Muscle of leg (tissue), 16 donors: ENCODE measurements at places on chromosomes 3 and 15. TPM values are rescaled to one million over a fixed set of nuclear protein-coding genes. Genes with fewer than 3 reads are reported as not detected.

The CDCP1 gene
- 0.04 TPM for total RNA-seq

The ZNF662 gene
- total RNA-seq, result 13.0 TPM

The CASR gene
- not detected for total RNA-seq

The IGDCC3 gene
- 1.8 TPM for total RNA-seq

The TRIM59 gene
- total RNA-seq, result 10.7 TPM

The KATNBL1 gene
- total RNA-seq, result 113 TPM

The HOMER2 gene
- 27.0 TPM for total RNA-seq

DNA sequence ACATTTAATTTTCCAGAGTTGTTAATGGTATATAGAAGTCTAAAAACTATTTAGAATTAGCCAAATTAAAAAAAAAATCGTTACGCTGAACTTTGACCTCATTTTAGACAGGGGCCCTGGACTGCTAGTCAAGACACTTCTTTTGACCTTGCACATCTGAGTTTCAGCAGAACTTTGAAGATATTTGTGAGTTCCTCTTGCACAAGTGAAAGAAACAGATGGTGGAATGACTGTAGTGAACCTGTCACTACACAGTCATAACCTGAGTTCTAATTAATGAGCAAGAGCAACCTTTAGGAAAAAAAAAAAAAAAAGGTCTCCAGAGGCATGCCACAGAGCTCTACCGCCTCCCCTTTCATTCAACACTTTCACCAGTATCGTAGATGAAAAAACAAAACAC is 5.3 kb downstream of the MYO5C start:
- H3K27ac ChIP-seq, result no peak overlapping the region
- H3K27me3 ChIP-seq, result peaks cover 10% of the 10 kb centered on the region
- H3K4me1 ChIP-seq, result peaks cover 14% of the 10 kb centered on the region
- DNase-seq, result no peak
- no peaks in the 10 kb centered on the region for H3K36me3 ChIP-seq

DNA sequence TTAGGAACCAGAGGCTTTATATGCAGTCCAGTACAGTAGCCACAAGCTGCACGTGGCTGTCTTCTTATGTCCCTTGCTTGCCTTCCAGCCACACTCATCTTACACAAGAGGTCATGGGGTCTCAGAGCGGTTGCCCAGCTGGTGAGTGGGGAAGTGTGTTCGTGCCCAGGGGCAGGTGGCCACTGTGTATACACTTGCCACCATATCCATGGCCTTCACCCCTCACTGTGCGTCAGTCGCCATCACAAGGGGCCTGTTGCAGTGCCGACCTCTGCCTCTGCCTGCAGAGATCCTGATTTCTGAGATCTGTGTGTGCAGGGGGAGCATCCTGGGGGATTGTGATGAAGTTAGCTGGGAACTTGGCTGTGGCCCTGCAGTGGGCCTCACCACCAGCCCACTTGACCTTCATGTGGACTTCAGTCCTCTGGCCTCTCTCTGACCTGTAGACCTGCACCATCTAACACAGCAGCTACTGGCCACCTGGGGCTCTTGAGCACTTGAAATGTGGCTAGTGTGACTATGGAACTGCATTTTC is 43.1 kb upstream of the SACM1L start:
- peak overlapping the region; percentile 31 for H3K27ac ChIP-seq
- peaks cover 18% of the 10 kb centered on the region for H3K36me3 ChIP-seq
- peaks cover 18% of the 10 kb centered on the region for H3K4me1 ChIP-seq

DNA sequence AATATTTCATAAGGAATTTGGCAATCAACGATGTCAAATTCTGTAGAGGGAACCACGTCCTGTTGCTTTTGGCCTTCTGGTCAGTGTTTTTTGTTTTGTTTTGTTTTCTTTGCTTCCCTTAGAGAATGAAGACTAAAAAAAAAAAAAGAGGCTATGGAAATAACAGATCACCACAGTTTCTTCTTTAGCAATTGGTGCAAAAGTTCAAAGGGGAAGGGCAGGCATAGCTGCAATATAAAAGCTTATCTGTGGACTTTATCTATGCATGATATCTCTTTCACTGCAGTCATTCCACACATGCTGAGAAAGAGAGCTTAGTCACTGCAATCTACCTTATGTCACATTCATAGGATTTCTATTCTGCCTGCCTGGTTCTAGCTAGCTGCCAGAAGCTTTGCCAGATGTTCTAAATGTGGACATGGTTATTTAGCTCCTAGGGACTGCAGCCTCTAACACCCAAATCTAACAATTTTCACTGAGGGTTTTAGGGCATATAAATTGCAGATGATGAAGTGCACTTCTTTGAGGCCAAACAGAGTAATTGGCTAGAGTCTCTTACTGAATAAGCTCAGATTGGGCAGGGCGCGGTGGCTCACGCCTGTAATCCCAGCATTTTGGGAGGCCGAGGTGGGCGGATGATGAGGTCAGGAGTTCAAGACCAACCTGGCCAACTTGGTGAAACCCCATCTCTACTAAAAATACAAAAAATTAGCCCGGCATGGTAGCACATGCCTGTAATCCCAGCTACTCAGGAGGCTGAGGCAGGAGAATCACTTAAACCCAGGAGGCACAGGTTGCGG is 637.2 kb downstream of the NTRK3 start:
- H3K4me1 ChIP-seq, result peaks cover 4% of the 10 kb centered on the region
- H3K27me3 ChIP-seq, result no peaks in the 10 kb centered on the region
- no peak overlapping the region for H3K4me3 ChIP-seq
- H3K36me3 ChIP-seq, result no peaks in the 10 kb centered on the region
- peak; percentile 88 for DNase-seq
- H3K27ac ChIP-seq, result peak overlapping the region; percentile 63

- no peaks in the 10 kb centered on the region for H3K27me3 ChIP-seq
- no peak overlapping the region for H3K27ac ChIP-seq
- no peak for DNase-seq
- H3K4me1 ChIP-seq, result no peaks in the 10 kb centered on the region
- no peaks in the 10 kb centered on the region for H3K36me3 ChIP-seq
- no peak overlapping the region for H3K4me3 ChIP-seq
Observed at GRCh38 chr15:101841656-101842055, 29.7 kb downstream of the OR4F15 start.

- no peaks in the 10 kb centered on the region for H3K27me3 ChIP-seq
- DNase-seq, result no peak
- H3K4me1 ChIP-seq, result no peaks in the 10 kb centered on the region
- no peaks in the 10 kb centered on the region for H3K36me3 ChIP-seq
- H3K27ac ChIP-seq, result no peak overlapping the region
- no peak overlapping the region for H3K4me3 ChIP-seq
Observed at GRCh38 chr3:146970236-146970635, 365.1 kb upstream of the PLSCR5 start.

- no peaks in the 10 kb centered on the region for H3K27me3 ChIP-seq
- peaks cover 2% of the 10 kb centered on the region for H3K36me3 ChIP-seq
- no peak overlapping the region for H3K27ac ChIP-seq
- no peak for DNase-seq
- H3K4me3 ChIP-seq, result no peak overlapping the region
- H3K4me1 ChIP-seq, result no peaks in the 10 kb centered on the region
Observed at GRCh38 chr3:154137036-154137435, 15.8 kb downstream of the ARHGEF26 start.

DNA sequence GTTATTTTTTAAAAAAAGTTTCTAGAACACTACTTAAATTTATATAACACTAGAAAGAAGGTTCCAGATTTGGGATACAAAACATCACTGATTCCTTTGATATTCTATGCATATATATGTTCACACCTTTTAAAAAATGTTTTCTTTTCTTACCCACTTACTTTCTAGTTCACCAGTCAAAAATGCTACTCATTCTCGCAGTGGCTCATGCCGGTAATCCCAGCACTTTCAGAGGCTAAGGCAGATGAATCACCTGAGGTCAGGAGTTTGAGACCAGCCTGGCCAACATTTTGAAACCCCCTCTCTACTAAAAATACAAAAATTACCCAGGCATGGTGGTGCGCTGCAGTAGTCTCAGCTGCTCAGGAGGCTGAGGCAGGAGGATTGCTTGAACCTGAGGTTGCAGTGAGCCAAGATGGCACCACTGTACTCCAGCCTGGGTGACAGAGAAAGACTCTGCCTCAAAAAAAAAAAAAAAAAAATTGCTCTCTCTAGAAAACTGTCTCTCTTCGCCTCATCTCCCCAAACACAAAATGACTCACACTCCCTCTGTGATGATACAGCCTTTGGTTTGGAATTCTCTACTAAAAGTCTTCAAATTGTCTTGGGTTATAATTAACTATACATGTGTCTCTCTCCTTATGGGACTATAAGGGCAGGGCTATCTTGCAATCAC is 52.6 kb upstream of the TGFBR2 start:
- H3K27ac ChIP-seq, result no peak overlapping the region
- DNase-seq, result no peak
- no peak overlapping the region for H3K4me3 ChIP-seq
- no peaks in the 10 kb centered on the region for H3K27me3 ChIP-seq
- no peaks in the 10 kb centered on the region for H3K4me1 ChIP-seq

- no peak overlapping the region for H3K4me3 ChIP-seq
Observed at GRCh38 chr3:71876135-71877105, 91.5 kb upstream of the PROK2 start.

GRCh38 chr3:132721479-132722164 is 587 bp downstream of the NPHP3 start:
- H3K27me3 ChIP-seq, result no peaks in the 10 kb centered on the region
- H3K27ac ChIP-seq, result peak overlapping the region; percentile 93
- DNase-seq, result peak; percentile 82
- peak overlapping the region; percentile 71 for H3K4me3 ChIP-seq
- H3K36me3 ChIP-seq, result peaks cover 4% of the 10 kb centered on the region

DNA sequence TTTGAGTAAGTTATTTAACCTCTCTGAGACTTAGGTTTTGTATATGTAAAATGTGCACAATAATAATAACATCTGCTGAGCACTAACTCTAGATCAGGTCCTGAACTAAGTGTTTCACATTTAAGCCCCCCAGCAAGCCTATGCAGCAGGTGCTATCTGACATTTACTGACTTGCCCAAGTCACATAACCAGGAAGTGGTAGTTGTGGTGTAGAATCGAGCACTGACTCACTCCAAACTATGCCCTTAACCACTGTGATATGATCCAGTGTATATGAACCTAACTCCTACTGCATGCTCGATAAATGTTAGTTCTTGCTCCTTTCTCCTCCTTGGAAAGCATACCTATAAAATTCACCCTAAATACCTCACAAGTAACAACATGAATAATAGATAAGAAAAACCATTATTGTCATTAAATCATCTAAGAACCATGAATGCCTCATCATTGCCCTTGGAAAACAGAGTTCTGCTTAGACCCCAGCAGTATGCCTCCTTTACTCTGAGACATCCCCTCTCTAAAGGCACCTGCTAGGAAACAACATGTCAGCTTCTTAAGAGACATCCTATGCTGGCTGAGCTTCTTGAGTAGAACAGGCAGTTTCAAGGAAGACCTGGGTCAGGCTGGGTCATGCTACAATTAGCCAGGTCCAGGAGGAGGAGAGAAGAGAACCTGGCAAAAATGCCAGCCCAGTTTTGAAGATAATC is 3.0 kb upstream of the SHC4 start:
- no peak overlapping the region for H3K27ac ChIP-seq
- H3K36me3 ChIP-seq, result no peaks in the 10 kb centered on the region
- no peak for DNase-seq
- peaks cover 15% of the 10 kb centered on the region for H3K27me3 ChIP-seq
- peaks cover 11% of the 10 kb centered on the region for H3K4me1 ChIP-seq

DNA sequence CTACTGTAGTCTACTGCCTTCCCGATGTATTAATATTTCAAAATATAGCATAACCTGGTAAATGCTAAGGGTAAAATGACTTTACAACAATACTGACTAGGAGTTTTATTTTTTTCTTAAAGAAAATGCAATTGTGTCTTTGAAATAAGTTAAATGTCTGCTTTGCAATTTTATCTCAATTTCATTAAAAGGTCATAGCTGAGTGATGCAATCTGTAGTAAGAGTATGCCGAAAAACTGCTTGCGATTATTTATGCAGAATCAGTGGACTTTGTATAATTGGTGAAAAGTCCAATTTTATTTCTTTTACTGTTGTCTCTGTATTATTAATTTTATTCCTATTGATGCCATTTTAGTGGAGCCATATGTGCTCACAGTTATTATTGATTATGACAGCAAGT is 1143.6 kb upstream of the EPHA6 start:
- H3K27ac ChIP-seq, result no peak overlapping the region
- DNase-seq, result no peak
- no peaks in the 10 kb centered on the region for H3K36me3 ChIP-seq
- H3K4me1 ChIP-seq, result no peaks in the 10 kb centered on the region
- no peak overlapping the region for H3K4me3 ChIP-seq
